Suppressor macrophage treated with lipopolysaccharide for 1 hour (primary cell): ENCODE measurements at places on chromosomes 7 and 10.

DNA sequence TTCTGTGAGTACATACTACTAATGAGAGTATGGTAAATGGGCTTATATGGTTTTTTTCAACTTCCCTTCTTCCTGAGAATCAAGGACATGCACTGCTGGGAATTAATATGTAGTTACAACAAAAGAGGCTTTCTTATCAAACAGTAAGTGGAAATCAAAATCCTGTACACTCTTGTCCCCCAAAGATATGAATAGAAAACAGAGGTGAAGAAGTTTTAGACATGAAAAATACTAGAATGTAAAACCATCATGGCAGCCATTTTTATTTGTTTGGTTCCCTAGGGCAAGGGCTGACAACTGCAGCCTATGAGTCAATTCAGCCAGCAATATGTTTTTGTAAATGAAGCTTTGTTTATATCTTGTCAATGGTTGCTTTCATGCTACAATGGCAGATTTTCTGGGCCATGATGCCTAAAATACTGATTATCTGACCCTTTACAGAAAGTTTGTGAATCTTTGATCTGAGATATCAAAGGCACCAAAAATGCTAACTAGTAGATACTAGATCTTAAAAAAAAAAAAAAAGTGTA is 422.4 kb downstream of the PARD3 start:
- DNase-seq, result no peak

DNA sequence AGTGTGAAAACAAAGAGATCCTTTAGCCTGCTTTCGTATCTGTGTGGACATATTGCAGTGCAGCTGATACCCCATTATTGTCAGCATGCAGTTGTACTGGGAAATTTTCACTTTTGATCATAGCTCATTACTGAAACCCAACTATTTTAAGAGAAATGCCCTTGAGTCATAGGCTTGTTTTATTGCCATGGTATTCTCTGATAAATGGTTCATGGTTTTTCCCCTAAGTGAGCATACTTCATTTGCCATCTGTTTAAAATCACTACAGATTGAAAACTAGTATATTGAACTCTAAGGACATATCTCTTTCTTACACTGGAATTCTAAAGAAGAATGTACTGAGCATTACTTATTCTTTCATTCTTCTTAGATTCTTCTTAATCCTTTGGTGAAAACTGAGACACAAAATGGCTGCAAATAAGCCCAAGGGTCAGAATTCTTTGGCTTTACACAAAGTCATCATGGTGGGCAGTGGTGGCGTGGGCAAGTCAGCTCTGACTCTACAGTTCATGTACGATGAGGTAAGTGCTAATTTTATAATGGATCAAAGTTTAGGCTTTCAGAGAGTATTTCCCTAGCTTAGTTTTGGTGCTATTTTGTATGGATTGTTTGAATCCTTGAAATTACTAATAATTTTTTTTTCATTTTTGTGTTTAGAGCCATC is 63.0 kb downstream of the RALA start:
- peak; percentile 44 for DNase-seq

DNA sequence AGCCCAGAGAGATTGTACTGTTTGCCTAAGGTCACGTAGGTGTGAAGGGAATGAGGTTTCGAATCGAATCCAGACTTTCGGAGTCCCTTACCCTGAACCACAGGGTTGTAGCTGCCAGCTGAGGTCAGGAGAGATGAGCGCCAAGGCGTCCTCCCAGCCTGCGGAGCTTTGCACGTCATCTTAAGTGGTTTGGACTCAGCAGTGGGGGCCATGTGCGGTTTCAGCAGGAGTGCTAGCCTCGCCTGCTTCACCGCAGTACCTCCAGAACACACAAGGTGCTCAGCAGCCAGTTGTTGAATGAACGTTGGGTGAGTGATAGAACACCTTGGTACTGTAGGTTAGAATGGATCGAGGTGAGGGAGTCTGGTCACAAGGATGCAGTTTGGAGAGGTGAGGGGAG is 74.9 kb upstream of the PPIF start:
- no peak for DNase-seq

- no peak for DNase-seq
Measured at GRCh38 chr7:7151865-7152264, 30.5 kb upstream of the C1GALT1 start.

- peak; percentile 50 for DNase-seq
Measured at GRCh38 chr10:22927661-22928403, at the start of gene ARMC3. ARMC3 (plus strand) TSS chr10:22928053; CDS start chr10:22931997, 3,944 bp downstream.

DNA sequence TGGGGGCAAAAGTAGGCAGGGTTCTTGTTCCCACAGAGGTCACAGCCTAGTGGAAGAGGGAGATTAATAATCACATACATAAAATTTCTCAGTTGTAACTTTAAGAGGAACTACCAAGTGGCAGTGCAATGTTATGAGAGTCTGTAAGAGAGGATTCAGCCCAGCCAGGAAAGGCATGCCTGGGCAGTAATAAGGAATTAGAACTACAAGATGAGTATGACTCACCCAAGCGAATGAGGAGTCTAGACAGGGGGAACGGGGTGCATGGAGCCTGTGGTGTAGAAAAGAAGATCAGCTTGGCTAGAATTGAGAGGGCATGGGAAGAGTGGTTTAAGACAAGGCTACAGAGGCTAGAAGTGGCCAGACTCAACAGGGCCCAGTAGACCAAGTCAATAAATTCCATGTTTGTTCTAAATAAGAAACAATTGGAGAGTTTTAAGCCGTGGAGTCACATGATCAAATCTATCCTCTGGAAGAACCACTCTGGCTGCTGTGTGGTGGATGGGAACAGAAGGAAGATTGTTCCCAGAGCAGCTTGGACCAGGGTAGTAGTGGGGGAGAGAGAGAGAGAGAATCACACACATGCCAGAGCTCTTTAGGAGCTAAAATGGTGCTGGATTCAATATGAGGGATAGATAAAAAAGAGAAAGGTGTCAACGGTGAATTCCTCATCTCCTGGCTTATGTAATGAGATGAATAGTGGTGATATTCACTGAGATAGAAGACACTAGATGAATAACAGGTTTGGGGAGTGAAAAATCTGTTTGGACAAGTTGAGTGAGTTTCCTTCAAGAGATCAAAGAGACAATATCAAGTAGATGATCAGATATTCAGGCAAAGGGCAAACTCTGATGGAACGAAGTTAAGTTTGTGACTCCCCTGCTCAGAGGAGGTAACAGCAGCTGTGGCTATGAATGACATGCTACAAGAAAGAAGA is 265.1 kb downstream of the FGFR2 start:
- DNase-seq, result no peak

- no peak for DNase-seq
Measured at GRCh38 chr10:132182591-132182990, 4.2 kb upstream of the DPYSL4 start.

- no peak for DNase-seq
Measured at GRCh38 chr10:18000601-18001000, 48.9 kb downstream of the SLC39A12 start.

DNA sequence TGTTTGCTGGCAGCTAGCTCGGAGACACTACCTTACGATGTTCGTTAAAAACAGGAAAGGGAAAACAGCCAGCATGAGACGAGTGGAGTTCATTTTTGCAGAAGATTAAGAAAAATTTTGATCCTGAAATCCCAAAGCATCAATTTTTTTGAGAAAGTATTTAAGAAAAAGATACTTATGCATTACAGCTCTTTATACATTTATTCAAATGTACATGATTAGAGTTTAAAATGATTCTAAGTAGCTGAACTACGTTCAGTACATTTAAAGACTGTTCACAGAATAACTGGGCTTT is 34.7 kb downstream of the CNPY1 start:
- no peak for DNase-seq

DNA sequence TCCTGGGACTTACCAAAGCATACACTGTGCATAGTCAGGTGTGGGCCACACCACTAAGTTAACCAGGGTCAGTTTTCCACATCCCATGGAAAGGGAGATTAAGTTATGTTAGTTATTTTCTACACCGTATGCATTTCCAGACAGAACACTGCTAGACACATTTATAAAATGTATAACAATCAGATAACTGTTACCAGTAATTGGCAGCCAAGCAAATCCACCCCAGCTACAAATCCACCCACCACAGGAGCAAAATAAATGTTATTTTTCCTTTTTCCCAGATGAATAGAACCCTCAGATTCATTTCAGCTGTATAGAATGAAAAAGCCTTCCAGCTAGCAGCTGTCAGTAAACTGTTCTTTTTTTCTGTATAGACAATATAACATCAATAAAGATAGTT is 256.9 kb upstream of the FZD1 start:
- DNase-seq, result no peak
